DMS 273 treated with DMSO at 0.1 percent for 48 hours (cell line): ENCODE measurements at places on chromosomes 2 and 18.
A peak's percentile ranks its signal among the peaks of the same experiment; 100 is the strongest.

DNA sequence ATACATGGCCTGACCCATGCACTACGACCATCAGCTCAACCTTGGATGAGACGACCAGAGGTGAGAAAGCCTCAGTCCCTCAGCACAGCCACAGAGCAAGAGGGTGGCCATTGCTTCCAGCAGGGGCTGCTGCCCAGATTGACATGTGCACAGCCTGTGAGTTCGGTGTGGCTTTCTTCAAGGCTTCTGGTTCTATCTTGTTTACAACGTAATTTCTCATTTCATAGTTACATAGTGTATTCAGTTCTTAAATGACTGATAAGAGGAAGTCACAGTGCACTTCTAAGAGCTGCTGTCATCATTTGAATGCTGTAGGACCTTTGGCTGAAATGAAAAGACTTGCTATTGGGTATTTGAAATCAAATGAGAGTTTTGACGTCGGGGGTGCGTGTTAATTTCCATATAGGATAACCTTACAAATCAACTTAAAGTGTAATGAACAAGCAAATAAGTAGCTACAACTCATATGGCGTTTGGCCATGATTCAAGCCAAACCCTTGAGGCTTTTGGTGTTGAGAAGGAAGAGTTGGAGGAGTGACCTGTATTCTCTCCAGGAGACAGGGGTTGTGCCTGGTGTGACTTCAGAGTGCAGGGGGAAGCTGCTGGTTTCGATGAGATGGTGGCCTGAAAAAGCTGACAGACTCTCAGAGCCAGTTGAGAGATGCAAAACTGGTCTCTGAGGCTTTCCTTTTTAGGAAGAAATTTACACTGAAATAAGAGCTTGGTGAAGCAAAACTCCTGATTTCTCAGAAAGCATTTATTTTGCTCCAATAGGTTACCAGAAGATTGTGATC is 51.0 kb downstream of the TSHZ1 start:
- DNase-seq, result no peak

DNA sequence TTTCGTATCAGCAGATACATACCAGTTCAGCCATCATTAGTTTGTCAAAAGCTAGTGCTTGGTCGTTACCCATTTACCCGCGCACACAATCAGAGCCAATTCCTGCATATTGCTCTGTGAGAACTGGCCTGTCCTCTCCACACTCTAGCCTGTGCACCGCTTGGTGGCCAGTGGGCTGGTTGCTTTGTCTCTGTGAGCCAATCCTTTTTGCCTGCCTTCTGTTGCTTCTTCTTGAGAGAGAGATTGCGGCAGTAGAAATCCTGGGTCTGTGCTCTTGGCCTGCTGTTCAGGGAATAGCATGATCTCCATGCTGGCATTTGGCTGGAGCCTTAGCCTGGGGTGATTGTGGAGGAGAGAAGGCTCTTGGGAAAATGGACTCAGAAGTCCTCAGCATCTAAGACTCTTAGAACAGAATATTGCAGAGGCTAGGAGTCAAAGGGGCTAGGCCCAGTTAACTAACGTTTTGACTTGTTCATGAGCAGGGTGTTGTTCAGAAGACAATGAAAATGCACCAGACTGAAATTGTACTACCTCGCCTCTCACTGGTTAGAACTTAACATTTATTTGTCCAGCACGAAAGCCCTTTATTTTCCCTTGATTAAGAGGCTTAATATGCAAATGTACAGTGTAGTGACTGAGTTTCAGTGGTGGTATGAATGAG is 37.1 kb downstream of the MAP4K4 start:
- DNase-seq, result no peak

DNA sequence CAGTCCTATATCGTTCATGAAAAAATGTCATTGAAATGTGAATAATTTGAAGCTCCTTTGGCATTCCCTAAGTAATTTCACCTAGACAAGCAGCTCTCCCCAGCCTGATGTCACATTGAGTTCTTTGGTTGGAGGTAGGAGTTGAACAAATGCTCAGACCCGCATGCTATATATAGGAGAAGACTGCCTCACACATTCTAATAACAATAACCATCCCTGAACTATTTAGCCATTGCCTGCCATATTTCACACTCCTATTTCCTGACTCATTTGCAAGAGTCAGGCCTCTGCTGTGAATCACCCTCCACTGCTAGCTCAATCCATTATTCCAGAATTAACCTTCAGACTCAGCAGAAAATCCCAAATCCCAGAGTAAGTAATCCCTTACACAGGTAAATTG is 256.6 kb upstream of the ACVR2A start:
- no peak for DNase-seq

DNA sequence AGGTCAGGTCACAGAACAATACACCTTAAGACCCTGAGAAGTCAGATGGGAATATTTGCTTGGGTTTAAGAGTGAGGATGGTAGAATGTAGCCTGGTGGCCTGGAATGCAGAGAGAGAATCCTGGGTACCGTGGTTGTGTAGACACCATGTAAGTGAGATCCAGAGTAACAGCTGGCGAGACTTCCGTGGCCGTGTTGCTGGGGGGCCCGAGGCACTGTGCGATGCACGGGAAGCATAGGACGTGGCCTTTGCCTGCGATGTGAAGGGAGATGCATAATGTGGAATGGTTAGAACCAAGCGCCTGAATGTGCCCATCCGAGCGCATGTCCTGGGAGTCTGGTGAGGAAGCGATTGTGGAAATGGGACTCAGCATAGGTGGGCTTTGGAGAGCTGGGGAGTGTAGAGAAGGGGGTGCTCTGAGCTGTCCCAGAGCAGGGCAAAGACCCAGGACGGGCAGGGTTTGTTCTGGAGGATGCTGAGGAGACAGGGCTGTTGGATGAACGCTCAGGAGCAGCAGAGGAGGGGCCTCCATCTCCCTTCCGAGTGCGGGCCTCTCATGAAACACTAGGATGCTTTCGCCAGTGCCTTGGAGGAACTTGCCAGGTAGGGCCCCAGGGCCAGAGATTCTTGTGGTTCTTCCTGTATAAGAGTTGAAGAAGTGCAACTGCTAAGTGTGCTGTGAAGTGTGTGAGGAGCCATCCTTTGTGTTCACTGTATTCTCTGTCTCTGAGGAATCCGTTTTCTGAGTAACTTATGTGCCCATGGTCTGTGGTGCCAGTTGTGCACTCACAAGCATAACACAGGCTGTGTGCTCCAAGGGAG is 7.1 kb downstream of the RNF144A start:
- no peak for DNase-seq

- no peak for DNase-seq
Observed at GRCh38 chr2:23622966-23623675, 238.1 kb downstream of the KLHL29 start.

DNA sequence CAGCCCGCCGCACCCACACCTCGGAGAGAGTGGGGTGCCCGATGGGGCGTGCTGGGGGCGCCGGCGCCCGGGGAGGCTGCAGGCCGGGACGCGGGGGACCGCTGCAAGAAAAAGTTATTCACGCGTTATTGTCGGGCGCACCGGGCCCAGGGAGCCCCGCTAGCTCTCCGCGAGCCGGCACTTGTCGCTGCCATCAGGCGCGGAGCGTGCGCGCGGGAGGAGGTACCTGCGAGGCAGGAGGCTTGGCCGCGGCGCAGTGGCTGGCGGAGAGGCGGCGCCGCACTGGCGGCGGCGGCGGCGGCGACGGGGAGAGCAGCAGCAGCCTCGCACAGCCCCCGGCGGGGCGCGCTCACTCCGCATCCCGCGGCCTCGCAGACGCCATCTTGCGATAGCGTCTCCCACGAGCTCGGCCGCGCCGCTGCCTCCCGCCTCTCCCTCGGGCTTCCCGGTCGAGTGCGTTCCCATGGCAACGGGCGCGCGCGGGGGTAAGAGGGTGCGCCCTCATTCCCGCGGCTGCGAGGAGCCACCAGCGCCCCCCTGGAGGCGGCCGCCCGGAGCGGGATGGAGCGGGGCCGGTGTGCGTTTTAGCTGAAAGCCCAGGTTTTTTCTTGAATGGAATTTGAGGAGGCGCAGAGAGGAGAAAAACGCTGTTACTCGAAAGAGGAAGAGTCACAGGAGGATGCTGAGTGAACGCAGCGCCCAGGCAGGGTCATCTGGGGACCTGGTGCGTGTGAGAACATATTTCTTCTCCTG is at the start of gene CHN1:
Gene CHN1, minus strand, starts transcription at position 402 of the 753 bp plus-strand sequence. CDS start 469 bp downstream, outside the sequence.
- peak; percentile 63 for DNase-seq

DNA sequence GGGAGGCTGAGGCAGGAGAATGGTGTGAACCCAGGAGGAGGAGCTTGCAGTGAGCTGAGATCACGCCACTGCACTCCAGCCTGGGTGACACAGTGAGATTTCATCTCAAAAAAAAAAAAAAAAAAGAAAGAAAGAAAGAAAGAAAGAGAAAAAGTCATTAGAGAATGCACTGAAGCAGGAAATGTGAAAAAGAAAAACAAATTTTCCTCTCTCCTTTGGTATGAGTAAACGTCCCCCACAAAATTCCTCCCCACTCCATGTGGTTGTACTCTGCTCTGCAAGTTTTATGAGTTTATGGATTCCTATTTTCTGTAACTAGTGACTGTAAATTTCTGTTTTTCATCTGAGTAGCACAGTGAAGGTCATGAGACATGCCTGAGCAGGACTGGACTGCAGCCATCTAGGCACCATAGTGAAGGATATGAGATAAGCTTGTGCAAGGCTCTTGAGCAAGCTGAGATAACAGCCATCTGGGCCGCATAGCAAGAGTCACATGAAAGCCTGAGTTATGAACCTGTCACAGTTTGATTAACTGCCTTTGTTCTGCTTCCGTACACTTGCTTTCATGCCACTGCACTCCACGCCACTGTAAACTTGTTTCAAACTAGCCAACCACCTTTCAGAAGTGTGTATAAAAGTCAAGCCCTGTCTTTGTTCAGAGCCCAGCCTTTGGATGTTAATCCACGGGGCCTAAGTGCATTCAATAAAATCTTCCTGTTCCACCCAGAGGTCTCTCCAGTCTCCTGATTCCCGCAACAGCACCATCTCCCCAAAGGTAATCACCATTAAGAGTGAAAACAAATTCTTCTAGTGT is 50.2 kb downstream of the SKA1 start:
- DNase-seq, result peak; percentile 13

GRCh38 chr2:141707486-141707885 is 423.3 kb downstream of the LRP1B start:
- DNase-seq, result no peak

DNA sequence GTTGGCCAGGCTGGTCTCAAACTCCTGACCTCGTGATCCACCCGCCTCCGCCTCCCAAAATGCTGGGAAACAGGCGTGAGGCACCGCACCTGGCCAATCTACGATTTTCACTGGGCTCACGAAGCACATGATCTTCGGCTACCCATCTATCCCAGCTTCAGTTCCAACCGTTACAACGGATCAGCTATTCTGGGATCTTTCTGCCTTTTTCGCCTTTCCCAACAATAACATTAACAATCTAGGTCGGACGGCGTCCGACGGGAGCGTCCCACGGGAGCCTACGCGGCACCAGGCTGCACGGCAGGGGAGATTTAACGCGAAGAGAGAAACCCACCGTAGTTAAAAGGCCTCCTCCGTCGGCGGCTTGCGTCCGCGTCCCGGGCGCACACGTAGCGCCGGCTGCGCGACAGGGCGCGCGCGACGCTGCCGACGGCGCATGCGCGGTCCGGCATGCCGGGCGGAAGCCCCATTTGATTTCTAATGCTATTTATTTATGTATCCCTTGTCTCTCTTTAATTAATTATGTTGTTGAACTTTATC is at the start of gene MSL3B:
Gene MSL3B, minus strand, starts transcription at position 394 of the 540 bp plus-strand sequence.
- no peak for DNase-seq
